SJCRH30 (cell line): ENCODE measurements at places on chromosomes 13 and 19. TPM values are rescaled to one million over a fixed set of nuclear protein-coding genes. Genes with fewer than 3 reads are reported as not detected.

Gene CAMSAP3
- 0.04 and 0.10 TPM in 2 replicates for total RNA-seq

Gene KCNN1
- not detected in 2 replicates for total RNA-seq

Gene PROZ
- not detected in 2 replicates for total RNA-seq

Gene NPAS1
- total RNA-seq = not detected in 2 replicates

Gene ATP4B
- total RNA-seq = not detected in 2 replicates

Gene FFAR1
- not detected in 2 replicates for total RNA-seq

Gene CLIP3
- 1.6 and 3.3 TPM in 2 replicates for total RNA-seq

Gene GPI
- total RNA-seq = 239 and 241 TPM in 2 replicates

Gene CCNE1
- total RNA-seq = 66.3 and 72.7 TPM in 2 replicates

Gene ZNF566
- total RNA-seq = 17.8 and 20.9 TPM in 2 replicates

Gene CADM4
- 3.1 and 3.2 TPM in 2 replicates for total RNA-seq

Gene PTPRS
- total RNA-seq = 21.8 and 22.2 TPM in 2 replicates

DNA sequence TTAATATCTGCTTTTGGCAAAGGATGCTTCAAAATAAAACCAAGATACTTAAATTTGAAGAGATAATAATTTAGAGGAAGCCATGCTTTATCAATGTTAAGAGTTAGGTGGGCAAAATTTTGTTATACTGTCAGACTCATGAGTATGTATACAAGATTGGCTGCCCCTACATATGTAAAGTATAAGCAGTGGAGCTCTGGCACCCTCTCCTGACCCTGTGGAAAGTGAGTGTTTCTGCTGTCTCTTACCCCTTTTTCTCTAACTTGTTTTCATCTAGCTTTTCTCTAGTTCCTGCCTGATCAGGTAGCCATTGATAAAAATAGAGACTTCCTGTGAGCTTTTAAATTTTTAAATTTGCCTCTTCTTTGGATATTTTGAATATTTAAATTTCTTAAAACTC, 710.9 kb upstream of the SPRY2 start:
- peak; percentile 34 for DNase-seq
- H3K27me3 ChIP-seq = no peaks in the 10 kb centered on the region
- H3K36me3 ChIP-seq = no peaks in the 10 kb centered on the region
- H3K27ac ChIP-seq = no peak overlapping the region
- no peaks in the 10 kb centered on the region for H3K4me1 ChIP-seq

GRCh38 chr13:102651392-102651791, 43.5 kb downstream of the METTL21C start:
- no peak for DNase-seq
- H3K4me1 ChIP-seq = peaks cover 13% of the 10 kb centered on the region
- no peaks in the 10 kb centered on the region; the same call in 1 of the 2 replicates for H3K27me3 ChIP-seq
- no peak overlapping the region; the same call in 1 of the 2 replicates for H3K27ac ChIP-seq

- no peak overlapping the region for H3K4me3 ChIP-seq
- no peaks in the 10 kb centered on the region for H3K36me3 ChIP-seq
- no peaks in the 10 kb centered on the region for H3K4me1 ChIP-seq
- no peak for DNase-seq
These were observed 641.0 kb downstream of the FGF9 start for GRCh38 chr13:22311734-22312404.

GRCh38 chr13:25738342-25739196, 313.2 kb downstream of the SHISA2 start:
- peak; percentile 80 for DNase-seq
- H3K36me3 ChIP-seq = no peaks in the 10 kb centered on the region
- peaks cover 36% of the 10 kb centered on the region for H3K4me1 ChIP-seq

DNA sequence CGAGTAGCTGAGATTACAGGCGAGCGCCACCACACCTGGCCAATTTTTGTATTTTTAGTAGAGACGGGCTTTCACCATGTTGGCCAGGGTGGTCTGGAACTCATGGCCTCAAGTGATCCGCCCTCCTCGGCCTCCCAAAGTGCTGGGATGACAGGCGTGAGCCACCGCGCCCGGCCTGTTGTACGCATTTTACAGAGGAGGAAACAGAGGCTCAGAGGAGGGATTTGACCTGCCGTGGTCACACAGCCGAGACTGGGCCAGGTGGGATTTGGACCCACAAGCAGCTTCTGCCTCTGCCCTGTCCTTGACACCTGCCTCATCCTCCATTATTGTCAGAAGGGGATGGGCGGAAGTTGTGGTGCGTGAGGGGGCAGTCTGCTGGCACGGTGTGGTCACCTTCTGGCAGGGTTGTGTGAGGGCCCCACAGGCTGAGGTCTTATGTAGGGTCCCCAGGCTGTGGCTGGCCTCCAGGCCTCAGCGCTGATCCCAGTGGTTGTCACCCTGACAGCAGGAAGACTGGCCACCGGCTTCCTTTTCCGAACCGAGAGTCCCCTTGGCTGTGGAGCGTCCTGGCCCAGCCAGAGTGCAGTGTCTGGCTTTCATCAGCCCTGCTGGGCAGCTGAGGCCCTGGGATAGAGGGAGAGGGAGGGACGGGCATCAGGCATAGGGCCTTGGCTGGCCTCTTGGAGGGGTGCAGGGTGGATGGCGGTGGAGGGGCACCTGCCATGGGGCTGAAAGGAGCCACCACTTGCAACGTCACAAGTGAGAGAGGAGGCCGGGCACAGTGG, 20.3 kb downstream of the NFIC start:
- no peak for DNase-seq
- no peaks in the 10 kb centered on the region for H3K27me3 ChIP-seq
- H3K4me1 ChIP-seq = 0 out of 2 replicates have a peak, but pooled peaks cover 7% of the 10 kb centered on the region
- no peak overlapping the region for H3K27ac ChIP-seq

DNA sequence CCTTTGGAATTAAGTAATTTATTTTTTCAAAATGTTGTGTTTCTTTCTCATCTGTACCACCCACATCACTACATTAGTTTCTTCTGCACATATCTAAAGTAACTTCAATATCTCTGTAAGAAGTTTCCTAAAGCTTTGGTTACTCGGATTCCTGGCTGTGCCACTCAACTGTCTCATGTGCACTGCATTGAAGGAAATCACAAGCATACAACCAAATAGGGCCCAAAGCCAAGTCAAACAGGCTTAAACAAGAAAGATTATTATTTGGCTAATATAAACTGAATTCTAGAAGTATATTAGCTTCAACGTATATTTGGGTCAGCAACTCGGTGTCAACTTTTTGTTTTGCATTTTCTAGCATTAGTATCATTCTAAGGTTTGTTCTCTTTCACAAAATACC, 1647.6 kb upstream of the SPRY2 start:
- H3K27me3 ChIP-seq = no peaks in the 10 kb centered on the region
- no peaks in the 10 kb centered on the region for H3K4me1 ChIP-seq
- H3K4me3 ChIP-seq = no peak overlapping the region
- DNase-seq = no peak
- H3K36me3 ChIP-seq = no peaks in the 10 kb centered on the region

DNA sequence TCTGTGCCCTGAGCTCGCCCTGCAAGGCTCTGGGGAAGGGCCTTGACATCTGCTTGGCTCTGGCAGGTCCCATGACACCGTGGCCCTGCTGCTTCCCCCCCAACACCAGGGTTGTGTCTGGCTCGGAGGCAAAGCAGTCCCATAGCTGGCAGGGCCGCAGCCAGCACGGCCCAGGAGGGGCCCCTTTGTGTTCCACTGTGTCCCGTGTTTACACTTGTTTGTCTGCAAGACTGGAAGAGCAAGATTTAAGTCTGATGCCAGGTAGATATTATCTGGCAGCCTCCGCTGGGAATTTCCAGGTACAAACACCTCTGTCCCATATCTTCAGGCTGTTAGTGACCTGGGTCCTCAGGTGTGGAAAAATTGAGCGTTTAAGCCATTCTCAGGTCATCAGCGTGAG, 44.3 kb downstream of the MCF2L start:
- DNase-seq = no peak
- no peaks in the 10 kb centered on the region for H3K27me3 ChIP-seq
- H3K4me1 ChIP-seq = peaks cover 5% of the 10 kb centered on the region; the same call in 1 of the 2 replicates

- no peak overlapping the region for H3K4me3 ChIP-seq
- H3K36me3 ChIP-seq = no peaks in the 10 kb centered on the region
- H3K27ac ChIP-seq = no peak overlapping the region
- DNase-seq = no peak
- no peaks in the 10 kb centered on the region for H3K4me1 ChIP-seq
These were observed 94.5 kb downstream of the ANKRD10 start for GRCh38 chr13:110820322-110820721.

- no peak overlapping the region for H3K27ac ChIP-seq
- no peak overlapping the region for H3K4me3 ChIP-seq
- no peaks in the 10 kb centered on the region for H3K4me1 ChIP-seq
- DNase-seq = no peak
- no peaks in the 10 kb centered on the region for H3K27me3 ChIP-seq
These were observed 33.2 kb downstream of the KCTD12 start for GRCh38 chr13:76852986-76853385.

- no peaks in the 10 kb centered on the region; the same call in 1 of the 2 replicates for H3K36me3 ChIP-seq
- H3K27ac ChIP-seq = peak overlapping the region; percentile 71
- H3K4me1 ChIP-seq = peaks cover 41% of the 10 kb centered on the region
- H3K4me3 ChIP-seq = peak overlapping the region; percentile 14
These were observed 104.5 kb downstream of the FRY start for GRCh38 chr13:32136061-32136460.

GRCh38 chr19:27890206-27890605, 1322.7 kb downstream of the UQCRFS1 start:
- no peak overlapping the region for H3K27ac ChIP-seq
- no peaks in the 10 kb centered on the region for H3K27me3 ChIP-seq
- H3K36me3 ChIP-seq = no peaks in the 10 kb centered on the region
- H3K4me3 ChIP-seq = no peak overlapping the region
- H3K4me1 ChIP-seq = no peaks in the 10 kb centered on the region

GRCh38 chr13:85616275-85616674, 182.9 kb downstream of the SLITRK6 start:
- H3K27me3 ChIP-seq = no peaks in the 10 kb centered on the region
- H3K4me3 ChIP-seq = no peak overlapping the region
- H3K4me1 ChIP-seq = no peaks in the 10 kb centered on the region
- DNase-seq = no peak
- H3K36me3 ChIP-seq = no peaks in the 10 kb centered on the region

- H3K4me3 ChIP-seq = no peak overlapping the region
- H3K27ac ChIP-seq = no peak overlapping the region
- no peaks in the 10 kb centered on the region for H3K4me1 ChIP-seq
- peaks cover 6% of the 10 kb centered on the region; the same call in 1 of the 2 replicates for H3K36me3 ChIP-seq
- H3K27me3 ChIP-seq = no peaks in the 10 kb centered on the region
These were observed 107.2 kb downstream of the RAB20 start for GRCh38 chr13:110454227-110454859.

GRCh38 chr19:40530091-40530901, 46.4 kb upstream of the SHKBP1 start:
- H3K4me3 ChIP-seq = no peak overlapping the region
- no peak for DNase-seq
- H3K27ac ChIP-seq = no peak overlapping the region
- peaks cover 15% of the 10 kb centered on the region; the same call in 1 of the 2 replicates for H3K27me3 ChIP-seq
- 0 out of 2 replicates have a peak, but pooled peaks cover 5% of the 10 kb centered on the region for H3K4me1 ChIP-seq
- H3K36me3 ChIP-seq = no peaks in the 10 kb centered on the region

DNA sequence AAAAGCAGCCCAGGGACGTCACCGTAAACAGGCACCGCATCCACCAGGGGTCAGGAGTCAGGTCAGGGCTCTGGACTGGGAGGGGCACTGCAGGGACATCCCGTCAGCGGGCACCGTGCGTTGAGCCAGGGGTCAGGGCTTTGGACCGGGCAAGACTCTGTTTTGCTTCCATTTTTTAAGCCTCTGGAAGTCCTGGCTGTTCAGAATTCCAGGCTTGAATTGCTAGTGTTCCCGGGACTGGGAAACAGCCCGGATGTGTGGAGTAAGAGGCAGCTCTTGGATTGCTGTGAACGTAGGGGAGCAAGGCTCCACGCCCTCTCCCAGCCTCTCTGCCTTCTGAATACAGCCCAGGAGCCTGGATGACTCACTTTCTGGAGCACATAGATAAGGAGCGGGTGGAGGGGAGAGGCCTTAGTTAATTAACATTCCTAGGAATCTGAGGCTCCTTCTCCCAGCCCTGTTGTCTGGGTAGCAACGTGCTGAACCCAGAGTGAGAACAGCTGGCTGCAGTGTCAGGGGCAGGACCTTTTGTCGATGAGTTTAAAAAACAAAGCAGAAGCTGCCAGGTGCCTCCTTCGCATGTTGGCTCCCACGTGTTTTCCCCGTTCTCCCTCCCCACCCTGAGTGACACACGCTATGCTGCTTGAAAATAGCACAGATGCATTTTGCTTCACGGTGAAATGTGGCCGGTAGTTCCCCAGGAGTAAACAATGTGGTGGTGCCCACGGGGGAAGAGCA, 21.9 kb downstream of the ATP11A start:
- H3K36me3 ChIP-seq = no peaks in the 10 kb centered on the region
- peak overlapping the region; percentile 37 for H3K4me3 ChIP-seq
- peaks cover 6% of the 10 kb centered on the region for H3K4me1 ChIP-seq
- DNase-seq = peak; percentile 75

DNA sequence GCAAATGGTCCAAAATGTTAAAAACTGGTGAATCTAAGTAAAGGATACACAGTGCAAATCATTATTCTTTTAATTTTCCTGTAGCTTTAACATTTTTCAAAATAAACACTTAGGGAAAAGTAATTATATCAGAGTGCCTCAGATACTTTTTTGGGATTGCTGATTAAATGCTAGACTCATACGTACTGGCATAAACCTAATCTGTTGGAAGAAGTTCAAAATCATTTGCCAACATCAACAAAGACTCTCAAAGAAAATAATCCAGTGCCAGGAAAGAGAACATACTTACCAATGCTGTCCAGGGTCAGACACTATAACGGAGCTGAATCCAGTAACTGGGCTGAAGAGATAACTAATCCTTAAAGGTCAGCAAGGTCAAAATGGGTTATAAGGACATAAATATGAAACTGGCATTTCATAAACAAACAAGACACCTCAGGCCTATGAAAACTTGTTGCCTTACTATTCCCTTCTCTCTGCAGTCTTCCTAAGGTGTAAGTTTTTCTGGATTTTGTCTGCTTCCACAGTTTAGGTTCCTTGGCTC, 3.3 kb upstream of the ZNF420 start:
- H3K27me3 ChIP-seq = no peaks in the 10 kb centered on the region
- no peak for DNase-seq
- H3K27ac ChIP-seq = no peak overlapping the region
- no peaks in the 10 kb centered on the region for H3K36me3 ChIP-seq
- H3K4me1 ChIP-seq = no peaks in the 10 kb centered on the region
- H3K4me3 ChIP-seq = no peak overlapping the region

GRCh38 chr19:30804751-30805150, 432.6 kb downstream of the ZNF536 start:
- no peak for DNase-seq
- no peaks in the 10 kb centered on the region; the same call in 1 of the 2 replicates for H3K27me3 ChIP-seq
- no peak overlapping the region for H3K27ac ChIP-seq
- no peaks in the 10 kb centered on the region for H3K4me1 ChIP-seq

GRCh38 chr13:101654883-101655282, 202.4 kb downstream of the ITGBL1 start:
- no peaks in the 10 kb centered on the region for H3K4me1 ChIP-seq
- H3K36me3 ChIP-seq = no peaks in the 10 kb centered on the region
- H3K27ac ChIP-seq = no peak overlapping the region
- no peak for DNase-seq

- H3K4me1 ChIP-seq = no peaks in the 10 kb centered on the region
- DNase-seq = no peak
- no peak overlapping the region for H3K4me3 ChIP-seq
- H3K36me3 ChIP-seq = no peaks in the 10 kb centered on the region
- H3K27ac ChIP-seq = no peak overlapping the region
These were observed 56.8 kb downstream of the TNFSF13B start for GRCh38 chr13:108326309-108326708.

- no peaks in the 10 kb centered on the region for H3K36me3 ChIP-seq
- no peak overlapping the region for H3K4me3 ChIP-seq
- H3K27ac ChIP-seq = no peak overlapping the region
- no peak for DNase-seq
- H3K27me3 ChIP-seq = no peaks in the 10 kb centered on the region
These were observed 34.2 kb downstream of the MBNL2 start for GRCh38 chr13:97256343-97256783.
